Naive thymus-derived CD4-positive, alpha-beta T cell (primary cell): ENCODE measurements at places on chromosomes 1 and 21.
A peak's percentile ranks its signal among the peaks of the same experiment; 100 is the strongest.

GRCh38 chr1:105386489-105386888 is 1636.8 kb downstream of the AMY1C start:
- no peak for DNase-seq

GRCh38 chr1:8562881-8563865 is 245.3 kb downstream of the SLC45A1 start:
- DNase-seq = no peak

DNA sequence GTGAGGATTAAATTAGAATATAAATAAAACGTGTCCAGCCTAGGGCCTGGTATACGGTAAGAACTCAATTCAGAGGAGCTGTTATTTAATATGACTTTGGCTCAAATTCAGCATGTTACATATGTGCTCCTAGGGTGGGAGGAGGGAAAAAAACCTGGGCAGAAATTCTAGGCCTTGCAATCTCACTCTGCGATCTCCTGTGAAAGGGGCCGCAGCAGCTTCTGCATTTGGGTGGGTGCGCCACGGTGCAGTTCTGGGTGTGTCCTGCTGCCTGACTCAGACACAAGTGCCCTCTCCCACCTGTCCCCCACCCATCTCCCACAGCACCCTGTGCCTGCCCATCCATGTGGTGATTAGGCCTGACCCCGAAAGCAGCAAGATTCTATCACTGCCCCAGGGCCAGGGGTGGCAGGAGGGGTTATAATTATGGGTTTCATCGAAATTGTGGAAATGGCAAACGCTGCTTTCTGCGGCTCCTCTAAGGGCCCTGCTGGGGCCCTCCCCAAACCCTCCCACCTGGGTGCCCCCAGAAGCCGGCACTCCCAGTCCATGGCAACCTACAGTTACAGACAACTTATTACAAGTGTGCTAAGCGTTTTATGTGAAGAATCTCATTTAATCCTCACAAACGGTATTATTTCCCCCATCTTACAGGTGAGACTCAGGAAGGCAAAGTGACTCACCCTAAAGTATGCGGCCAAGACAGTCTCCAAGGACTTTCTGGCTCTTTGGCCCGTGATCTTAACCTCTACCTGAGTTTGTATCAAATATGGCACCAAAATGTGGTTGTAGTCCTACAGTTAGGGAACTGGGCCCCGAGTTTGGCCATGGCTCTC is 25.5 kb upstream of the GRHL3 start:
- no peak for DNase-seq

GRCh38 chr21:37484535-37485474 is 118.2 kb downstream of the DYRK1A start:
- DNase-seq = no peak

DNA sequence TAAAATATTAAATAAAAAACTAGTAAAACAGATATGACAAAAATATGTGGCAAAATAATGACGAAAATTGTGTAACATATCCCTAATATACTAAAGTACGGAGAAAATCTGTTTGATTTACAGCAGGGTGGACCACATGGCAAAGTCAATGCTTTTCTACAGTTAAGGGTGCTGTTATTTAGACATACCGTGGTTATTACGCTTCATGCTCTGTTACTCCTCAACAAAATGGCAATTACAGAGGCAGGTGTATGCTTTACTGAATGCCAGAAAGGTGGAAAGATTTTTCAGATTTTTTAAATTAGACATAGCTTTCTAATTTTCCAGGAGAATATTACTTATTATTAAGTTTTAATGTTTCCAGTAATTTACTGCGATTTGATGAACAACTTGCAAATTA is 343.9 kb upstream of the DPYD start:
- no peak for DNase-seq

DNA sequence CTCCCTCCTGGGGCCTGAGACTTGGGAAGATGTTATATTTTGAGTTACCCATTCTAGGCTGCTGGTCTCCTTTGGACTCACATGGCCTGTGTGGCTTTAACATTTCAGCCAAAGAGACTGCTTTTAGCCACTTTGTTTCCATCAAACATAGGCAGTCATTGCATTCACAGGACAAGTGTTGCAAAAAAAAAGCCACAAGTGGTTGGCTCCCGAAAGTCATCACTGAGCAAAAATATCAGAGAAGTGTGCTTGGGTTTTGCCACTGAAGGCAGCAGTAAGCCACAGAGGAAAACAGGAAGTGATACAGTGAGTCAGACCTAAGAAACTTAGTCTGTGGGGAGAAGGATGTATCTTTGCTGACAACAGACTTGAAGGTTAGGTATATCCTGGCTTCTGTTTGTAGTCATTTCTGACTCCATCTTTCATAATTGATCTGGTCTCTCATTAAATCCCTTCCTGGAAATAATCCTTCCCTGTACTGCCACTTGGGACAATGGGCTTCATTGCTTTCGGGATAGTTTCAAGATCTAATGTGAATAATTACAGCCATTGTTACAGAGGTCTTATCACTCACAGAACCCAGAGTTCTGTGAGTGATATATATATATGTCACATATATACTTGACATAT is 80.9 kb downstream of the COLGALT2 start:
- DNase-seq = peak; percentile 75

DNA sequence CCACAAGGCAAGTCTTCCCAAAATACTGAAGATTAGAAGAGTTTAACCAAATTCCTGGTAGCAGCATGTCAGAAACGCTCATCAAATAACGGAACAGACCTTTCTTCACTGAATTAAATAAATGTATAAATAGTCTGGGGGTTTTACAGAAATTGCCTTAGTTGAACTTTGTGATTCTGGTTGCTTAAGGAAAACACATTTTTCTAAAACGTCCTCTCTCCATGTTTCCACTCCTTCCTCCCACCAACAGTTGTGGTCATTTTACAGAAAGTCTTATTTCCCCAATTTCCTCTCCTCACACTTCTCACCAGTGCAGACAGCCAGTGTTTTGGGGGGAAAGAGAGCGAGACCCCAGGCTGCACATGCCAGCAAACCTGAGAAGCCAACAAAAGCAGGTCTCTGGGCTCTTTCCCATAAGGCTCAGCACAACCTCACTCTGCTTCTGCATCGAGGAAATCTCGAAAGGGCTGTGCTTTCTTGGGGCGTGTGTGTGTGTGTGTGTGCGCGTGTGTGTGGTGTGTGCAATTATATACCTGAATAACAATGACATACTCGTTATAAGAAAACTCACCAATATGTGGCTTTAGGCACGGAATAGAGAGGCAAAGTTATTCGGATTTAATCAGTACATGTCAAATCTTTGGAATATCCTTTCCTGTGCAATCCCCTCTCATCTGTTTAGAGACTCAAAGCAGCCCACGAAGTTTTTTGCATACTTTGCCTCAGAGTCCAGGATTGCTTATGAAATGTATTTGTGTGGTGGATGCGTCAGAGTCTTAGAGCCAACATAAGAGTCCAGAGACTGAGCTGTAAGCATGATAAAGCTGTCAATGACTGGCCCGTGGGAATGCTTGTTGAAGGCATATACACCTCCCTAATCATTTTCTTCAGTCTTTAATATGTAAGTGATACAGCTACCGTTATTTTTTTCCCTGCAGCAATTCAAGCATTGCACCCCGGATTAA is 2.0 kb downstream of the KCNJ15 start:
- no peak for DNase-seq

DNA sequence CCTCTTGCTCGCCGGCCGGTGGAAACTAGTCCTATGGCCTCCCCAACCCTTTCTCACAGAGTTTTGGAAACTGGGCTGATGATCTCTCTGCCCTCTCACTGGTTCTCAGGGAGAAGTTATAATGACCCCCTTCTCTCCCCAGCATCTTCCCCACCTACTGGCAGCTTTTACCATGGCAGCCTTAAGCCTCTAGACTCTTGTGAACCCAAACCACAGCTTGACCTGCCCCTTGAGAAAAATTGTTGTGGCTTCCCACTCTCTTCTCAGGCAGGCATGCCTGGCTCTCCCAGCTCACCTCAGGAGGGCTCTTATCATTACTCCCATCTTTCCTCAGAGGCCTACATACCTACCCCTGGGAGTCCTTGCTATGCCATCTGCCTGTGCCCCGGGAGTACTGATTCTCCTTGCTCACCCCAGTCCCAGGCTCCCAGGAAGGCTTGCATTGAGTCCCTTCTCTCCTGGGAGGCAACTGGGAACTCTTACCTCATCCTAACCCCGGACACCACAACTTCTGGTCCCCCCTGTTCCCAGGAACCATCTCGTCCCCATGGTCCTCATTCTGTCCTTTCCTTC is 1.6 kb downstream of the NSUN4 start:
- peak; percentile 12 for DNase-seq
